NCI-H345 (cell line): ENCODE measurements at places on chromosomes 11 and 22.
A peak's percentile ranks its signal among the peaks of the same experiment; 100 is the strongest.

DNA sequence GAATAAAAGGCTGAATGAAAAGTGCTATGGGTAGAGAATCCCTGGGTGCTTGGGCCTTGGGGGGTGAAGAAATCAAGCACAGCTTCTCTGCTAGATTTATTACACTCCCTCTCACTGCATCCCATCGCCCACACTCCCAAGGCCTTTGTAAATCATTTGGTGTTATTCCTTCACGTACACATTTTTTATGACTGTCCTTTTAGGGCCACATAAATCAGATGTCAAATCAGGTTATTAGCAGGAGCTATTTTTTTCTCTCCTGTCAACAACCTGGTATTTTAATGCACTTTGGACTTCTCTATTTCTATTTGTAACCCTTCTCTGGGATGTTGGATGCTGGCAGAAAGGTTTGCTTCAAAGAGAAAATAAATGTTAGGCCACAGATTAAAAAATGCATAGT is 408.8 kb downstream of the INSC start:
- no peak for DNase-seq

DNA sequence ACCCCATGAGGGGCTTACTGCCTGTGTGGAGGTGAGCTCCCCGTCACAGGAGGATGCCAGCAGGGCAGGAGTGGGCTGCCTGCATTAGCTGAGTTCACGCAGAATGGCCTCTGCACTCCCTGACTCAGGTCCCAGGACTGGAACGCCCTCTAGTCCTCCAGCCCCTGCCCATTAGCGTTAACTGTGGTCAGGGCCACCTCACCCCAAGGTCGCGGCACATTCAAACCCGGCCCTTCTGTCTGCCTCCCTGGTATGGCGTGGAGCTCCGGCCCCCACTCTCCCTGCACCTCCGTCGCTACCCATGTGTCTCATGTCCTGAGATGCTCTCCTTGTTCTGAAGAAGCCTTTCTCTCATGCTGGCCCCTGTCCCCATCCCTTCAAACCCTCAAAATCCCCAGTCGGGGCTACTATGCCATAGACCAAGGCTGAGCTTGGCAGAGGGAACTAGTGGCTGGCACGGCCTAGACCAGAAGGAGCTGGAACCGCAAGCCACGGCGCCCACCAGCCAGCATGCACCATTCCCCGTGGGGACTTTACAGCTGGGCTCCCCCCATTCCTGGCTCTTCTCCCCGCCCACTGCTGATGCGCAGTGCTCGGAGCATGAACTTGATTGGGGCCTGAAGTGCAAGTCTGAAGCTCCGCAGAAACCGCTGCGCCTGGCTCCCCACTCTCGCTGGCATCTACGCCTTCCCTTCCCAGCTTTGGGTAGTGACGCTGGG is 79.5 kb upstream of the RTL6 start:
- no peak for DNase-seq

- no peak for DNase-seq
Measured at GRCh38 chr22:41898645-41899044, 16.2 kb downstream of the SHISA8 start.

- no peak for DNase-seq
Measured at GRCh38 chr11:44226945-44227344, 83.0 kb downstream of the ALX4 start.

GRCh38 chr11:134501406-134502152 is 89.5 kb upstream of the B3GAT1 start:
- DNase-seq = no peak

DNA sequence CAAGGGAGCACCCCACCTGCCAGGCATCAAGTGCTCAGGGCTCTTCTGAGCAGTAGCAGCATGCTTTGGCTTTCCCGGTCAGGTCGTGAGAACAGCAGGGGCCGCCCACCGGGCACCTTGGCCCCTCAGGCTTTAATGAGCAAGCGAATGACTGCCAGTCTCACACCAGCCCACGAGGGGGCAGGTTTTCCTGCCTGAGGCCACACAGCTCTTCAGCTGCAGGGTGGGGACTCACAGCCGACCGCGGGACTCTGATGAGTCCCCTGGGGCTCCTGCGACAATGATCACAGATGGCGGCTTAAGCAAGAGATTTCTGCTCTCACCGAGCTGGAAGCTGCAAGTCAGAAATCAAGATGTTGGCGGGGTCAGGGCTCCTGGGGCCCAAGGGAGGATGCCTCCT is 14.3 kb upstream of the FGF19 start:
- peak; percentile 81 for DNase-seq

DNA sequence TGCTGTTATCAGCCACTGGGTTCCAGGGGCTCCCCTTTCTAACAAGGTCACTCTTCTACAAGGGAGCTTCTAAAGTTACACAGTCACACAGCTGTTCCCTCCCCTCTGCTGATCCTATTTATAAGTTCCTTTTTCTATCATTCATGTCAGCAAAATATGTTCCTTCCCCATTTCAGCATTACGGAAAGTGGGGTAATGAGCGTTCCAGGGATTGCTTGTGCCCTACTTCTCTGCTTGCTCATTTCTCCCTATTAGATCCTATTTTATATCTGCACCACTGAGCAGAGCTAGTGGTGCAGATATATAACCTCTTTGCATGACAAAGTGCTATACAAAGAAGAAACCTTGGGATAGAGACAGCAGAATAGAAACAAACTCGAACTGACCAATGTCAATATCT is 22.7 kb upstream of the PLEKHB1 start:
- no peak for DNase-seq

- no peak for DNase-seq
Measured at GRCh38 chr22:24207264-24208011, 26.2 kb downstream of the SUSD2 start.

GRCh38 chr22:37229805-37230672 is 14.0 kb downstream of the RAC2 start:
- no peak for DNase-seq

DNA sequence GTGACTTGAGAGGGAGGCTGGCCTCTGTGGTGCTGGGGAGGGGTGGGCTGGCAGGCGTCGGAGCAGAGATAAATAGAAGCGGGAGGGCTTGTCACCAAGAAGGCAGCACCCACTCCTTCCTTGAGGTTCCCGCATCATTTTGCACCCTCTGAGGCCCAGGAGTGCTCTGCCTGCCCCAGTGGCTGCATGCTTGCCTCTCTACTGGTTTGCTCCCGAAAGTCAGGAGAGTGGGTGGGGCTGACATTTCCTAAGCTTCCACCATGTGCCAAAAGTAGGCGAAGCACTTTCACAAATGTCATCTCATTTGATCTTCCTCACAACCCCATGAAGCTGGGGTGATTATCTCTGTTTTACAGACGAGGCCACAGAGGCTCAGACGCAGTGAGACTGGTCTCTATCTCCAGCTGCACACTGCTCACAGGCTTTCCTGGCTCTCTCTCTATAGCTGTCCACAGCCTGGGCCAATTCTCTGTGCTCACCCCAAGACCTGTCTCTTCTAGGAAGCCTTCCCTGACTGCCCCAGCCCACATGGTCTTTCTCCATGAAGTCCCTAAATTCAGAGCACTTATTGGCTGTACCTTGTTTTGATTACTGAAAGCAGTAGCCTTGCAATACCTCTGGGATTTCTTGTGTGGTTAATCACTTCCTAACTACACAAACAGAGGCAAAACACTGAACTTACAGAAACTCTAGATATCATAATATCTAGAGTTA is 2.6 kb upstream of the UCP3 start:
- DNase-seq = no peak
